Stimulated activated CD4-positive, alpha-beta T cell treated with anti-CD3 and anti-CD28 coated beads, Interleukin-12 subunit alpha, Interleukin-12 subunit beta, amount 100 ng/mL, for 48 hours (primary cell): ENCODE measurements at places on chromosomes 1 and 21.

DNA sequence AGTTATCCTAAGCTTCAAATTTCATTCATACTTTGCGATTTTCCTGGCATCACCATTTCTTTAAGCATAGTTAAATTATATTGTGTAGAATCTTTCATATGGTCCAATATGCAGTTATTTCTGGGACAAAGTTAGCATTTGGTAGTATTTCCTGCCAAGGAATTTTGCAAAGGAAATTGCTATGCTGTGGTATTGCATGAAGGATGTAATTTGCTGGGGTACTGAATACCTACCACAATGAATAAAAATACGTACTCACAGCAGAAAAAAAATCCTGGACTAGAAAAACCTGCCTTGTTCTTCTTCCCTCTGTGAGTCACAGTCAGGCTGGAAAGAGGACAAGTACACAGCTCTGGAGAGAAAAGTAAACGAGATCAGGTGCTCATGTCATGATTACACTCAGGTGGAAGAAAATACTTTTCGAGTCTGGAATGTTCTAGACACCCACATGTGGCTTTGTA, 241.2 kb downstream of the PTBP2 start:
- DNase-seq = no peak

DNA sequence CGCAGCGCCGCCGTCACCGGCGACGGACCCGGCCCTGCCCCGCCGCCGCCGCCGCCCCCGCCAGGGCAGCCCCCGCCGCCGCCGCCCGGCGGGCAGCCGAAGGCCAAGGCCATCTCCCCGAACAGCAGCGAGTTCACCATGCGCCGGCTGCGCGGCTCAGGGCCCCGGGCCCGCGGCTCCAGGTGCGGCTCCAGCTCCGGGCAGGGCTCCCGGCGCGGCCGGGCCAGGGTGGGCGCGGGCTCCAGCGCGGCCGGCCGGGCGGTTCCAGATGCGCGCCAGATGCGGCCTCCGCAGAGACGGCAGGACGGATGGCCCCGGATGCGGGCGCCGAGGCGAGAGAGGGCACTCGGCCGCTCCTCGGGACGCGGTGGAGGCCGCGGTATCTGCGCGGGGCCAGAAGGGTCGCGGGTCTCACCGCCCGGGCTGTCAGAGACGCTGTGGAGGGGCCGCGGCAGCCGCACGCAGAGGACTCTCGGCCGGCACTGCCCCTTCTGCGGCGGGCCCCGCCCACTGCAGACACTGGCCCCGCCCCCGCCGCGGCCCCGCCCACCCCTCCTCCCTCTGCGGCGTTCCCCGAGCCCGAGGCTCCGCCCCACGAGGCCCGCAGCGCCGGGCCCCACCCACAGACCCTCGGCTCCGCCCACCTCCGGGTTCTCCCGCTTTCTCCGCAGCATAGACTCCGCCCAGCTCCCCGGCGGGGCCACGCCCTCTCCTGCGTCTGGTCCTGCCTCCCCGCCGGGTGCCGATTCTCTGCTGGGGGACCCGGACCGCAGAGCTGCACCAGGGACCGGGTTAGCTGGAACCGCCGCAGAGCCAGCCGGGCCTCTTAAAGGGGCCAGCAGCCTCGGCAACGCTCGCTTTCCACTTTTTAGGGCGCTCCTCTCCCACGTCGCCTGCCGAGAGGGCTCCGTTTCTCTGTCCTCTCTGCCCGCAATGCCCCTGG, at the start of gene IFFO2:
TSS of gene IFFO2 (minus strand) at position 484 of the 943 bp plus-strand sequence. CDS start at position 140, 344 bp downstream.
- peak; percentile 99 for DNase-seq

GRCh38 chr1:157111396-157112165, 12.0 kb upstream of the ETV3L start:
- no peak for DNase-seq

DNA sequence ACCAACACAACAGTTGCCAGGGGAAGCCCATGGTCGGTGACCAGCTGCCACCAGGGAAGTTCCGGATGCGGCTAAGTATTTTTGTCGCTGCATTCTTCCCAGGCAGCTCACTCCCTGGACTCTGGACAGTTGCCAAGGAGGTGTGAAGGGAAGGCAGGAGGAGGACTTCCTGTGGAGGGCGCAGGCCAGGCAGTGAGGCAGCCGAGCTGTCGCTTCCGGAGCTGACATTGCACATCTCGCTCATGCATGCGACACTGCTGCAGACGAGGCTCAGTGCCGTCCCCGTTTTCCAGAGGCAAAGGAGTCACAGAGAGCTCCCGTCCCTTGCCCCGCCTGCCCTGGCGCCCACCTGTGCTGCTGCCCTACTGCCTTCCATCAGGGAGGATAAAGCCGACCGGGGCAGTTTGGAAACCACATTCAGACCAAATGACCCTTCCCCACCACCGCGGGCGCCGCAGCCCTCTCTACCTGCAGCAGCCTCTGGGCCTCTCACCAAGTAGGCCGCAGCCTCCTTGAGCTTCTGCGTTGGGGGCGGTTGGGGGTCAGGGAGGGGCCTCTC, 81.4 kb downstream of the NENF start:
- DNase-seq = no peak

DNA sequence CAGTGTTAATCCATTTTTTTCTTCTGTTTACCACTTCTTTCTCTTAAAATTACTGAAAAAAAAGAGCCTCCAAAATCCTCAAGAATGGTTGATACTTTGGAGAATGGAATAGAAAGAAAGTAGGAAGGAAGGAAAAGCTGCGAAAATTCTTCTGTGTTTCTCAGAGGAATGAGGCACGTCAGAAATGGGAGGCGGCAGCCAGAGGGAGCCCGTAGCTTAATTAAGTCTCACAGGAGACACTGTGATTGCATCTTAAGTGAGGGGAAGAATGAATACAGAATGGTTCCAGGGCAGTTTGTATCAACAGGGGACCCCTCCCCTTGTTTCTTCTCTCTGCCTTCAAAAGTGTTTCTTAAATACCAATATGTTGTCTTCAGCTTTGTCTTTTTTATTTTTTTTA, 1099.5 kb downstream of the PLA2G4A start:
- no peak for DNase-seq

DNA sequence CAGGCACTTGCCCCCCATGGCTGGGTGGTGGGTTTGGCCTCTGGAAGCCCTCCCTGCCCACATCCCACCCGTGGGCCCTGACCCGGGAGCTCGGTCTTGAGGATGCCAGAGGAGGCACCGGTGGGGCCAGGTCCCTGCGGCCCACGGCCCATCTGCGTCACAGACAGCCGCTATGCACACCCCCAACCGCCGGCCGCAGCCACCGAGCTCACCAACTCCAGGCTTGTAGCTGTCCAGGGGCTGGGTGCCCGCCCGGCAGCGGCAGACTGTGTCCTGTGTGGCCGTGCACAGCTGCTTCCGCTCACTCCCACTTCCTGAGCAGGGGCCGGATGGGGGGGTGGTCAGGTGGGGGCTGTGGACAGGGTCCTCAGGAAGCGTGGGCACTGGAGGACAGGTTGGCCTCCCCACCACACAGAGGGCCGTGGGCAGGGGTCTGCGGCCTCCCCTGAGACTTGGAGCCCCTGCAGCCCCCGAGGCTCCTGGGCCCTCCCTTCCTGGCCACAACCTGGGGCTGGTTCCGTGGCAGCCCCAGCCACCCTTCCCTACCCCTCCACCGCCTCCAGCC, 1.1 kb downstream of the TNFRSF4 start:
- DNase-seq = no peak

DNA sequence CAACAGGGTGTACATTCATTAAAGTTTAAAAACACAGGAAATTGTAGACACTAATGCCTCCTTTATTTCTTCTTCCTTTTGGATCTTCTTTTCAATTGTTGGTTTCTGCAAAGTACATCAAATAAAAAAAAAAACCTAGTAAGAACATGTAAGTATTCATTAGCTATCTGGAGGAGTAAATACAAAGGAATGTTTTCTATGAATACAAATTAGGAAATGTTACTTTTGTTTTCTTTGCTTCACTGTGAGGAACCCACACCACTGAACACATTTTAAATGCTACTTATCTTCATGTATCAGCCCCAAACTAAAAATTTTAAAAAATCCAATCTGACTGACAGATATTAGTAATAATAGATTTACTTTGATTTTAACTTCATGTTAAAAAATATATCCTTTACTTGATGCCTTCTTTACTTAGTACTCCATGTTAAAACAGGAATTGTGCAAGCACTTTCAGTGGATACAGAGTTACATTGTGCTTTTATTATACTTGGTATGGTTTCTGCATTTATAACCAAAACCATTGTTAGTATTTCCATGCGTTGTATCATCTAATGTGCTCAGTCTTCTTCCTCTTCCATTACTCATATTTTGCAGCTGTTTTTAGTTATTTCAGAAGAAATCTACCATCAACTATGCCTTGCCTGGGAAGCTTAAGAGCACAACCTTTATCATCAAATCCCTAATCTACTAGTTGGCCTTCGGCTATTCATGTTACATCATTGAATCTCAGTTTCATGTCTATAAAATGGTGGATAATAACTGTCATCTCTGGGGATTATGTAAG, 236.9 kb upstream of the DPYD start:
- DNase-seq = no peak

GRCh38 chr1:245541369-245541768, 386.6 kb downstream of the KIF26B start:
- no peak for DNase-seq

DNA sequence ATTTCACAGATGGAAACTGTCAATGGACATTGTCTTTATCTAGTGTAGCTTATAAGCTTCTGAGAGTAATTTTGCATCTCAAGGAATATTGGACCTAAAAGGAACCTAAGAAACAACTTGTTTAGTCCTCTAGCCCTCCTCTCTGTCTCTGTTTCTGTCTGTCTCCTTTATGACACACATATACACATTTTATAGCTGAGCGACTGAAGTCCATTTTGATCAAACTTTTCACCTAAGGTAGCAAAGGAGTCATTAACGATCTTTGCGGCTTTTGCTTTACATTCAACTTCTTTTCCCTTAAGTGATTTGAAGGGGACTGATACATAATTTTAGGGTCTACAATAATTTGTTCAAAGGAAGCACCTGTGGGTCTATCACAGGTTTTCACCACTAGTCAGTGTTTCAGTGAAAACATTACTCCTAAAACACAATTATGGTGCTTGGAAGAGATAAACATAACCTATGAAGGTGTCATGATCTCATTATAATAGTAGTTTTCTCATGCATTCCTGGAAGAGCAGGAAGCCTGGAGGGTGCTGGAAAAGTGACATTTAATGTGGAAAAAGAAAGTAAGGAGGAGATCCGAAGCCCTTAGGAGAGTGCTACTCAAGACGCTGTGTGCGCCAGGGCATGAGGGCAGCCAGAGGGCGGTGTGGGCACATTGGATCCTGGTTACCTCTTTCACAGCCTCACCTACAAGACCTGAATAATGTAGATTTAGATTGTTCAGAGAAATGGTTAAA, 248.6 kb downstream of the DNM3 start:
- peak; percentile 34 for DNase-seq

DNA sequence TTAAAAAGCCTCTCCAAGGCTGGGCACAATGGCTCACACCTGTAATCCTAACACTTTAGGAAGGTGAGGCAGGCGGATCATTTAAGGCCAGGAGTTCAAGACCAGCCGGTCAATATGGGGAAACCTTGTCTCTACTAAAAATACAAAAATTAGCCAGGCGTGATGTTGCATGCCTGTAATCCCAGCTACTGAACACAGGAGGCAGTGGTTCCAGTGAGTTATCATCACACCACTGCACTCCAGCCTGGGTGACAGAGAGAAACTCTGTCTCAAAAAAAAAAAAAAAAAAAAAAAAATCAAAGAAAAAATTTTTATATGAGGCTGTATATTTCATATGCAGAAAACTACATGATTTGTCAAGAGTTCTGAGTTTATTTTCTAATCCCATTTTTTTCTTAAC, 1107.1 kb upstream of the TMPRSS15 start:
- no peak for DNase-seq

GRCh38 chr1:227487606-227488005, 75.8 kb upstream of the ZNF678 start:
- no peak for DNase-seq

GRCh38 chr1:226568077-226568831, 19.7 kb downstream of the STUM start:
- DNase-seq = no peak

- no peak for DNase-seq
These were observed 972 bp downstream of the CFAP410 start for GRCh38 chr21:44337941-44338895.

DNA sequence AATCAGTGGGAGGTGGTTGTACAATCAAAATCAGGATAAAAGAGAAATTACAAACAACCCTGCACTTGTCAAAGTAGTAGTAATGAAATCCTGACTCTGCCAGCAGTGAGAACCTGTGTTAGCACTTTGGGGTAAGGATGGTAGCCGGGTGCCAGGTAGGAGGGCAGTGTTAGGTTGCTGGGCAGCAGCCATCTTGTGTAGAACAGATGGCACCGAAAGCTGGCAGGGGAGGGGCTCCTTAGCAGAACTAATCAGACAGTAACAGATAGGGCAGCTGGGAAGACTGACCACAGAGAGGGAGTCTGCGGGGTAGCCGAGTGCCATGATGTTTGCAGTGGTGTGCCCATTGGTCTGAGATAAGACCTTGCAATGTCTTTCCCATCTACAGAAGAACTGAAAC, 137.3 kb downstream of the SDCCAG8 start:
- DNase-seq = no peak

DNA sequence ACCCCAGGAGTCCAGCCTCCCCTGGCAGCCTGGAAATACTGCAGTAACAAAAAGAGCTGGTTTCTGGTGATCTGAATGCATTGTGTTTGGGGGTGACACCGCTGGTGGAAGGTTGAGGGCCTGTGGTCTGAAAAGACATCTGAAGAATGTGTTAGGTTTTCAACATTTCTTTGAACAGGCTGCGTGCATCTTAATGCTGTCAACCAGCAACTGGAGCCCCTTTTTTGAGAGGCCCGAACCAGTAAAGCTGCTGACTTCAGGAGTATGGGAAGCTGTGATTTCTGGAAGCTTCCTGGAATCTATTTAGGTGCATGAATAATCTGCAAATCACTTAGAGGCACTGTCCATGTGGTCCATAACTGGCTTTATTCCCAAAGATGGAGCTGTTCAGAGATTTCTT, 17.0 kb downstream of the ATP5PO start:
- DNase-seq = no peak

DNA sequence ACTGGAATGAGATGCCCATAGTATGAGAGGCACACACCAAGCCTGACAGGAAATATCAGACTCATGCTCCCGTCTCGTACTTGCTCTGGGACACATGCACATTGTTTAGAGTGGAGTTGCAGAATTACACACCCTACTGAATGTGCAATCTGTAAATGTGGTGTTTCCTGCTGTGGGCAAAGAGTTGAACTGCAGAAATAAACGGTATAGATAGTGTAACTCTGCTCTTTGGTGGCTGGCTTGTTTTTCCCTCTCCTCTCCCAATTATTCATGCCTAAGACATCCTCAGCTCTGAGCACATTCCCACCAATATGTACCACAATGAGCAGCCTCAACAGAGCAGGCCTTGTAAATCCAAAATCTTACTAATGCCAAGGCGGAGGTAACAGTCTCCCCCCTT, 90.1 kb upstream of the DIRAS3 start:
- DNase-seq = no peak

DNA sequence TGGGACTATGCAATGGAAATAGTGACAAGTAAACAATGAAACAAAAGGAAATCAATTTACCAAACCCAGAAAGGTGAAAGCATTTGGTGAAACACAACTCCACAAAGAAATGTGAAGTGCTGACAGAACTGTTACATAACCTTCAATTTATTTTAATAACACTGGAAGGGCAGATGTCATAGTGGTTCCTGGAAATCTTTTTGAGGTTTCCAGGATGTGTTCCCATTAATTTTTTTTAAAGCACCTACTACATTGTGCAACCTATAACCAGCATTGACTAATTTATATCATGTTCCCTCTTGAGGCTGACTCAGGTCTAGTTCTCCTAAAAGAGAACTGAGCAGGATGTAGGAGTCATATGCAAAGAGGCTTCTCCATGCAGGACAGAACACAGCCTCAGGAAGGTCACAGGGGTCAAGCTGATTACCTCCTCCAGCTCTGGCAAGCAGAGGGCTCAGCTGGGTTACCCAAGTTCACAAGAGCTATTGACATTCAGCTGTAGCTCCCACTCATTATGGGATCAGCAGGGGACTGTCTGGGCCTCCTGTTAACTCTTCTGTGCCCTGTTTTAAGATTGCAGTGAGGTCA, 157.1 kb upstream of the NRIP1 start:
- no peak for DNase-seq
